ENCODE measurements at places on chromosomes 6 and 20.

DNA sequence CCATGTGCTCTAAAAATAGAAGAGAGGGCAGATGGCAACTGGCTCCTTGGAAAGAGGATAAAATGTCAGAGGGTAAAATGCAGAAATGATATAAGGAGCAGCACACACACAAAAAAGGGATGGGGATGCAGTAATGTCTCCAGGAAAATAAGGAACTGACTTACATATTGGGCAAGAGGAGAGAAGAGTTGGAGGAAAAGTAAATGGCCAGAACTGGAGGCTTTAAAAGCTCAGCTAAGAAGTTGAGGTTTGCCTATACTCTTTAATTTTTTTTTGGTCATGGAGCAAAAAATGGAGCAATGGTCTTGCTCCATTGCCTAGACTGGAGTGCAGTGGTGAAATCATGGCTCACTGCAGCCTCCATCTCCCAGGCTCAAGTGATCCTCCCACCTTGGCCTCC, 93.7 kb downstream of the SULF2 start:
- DNase-seq, result no peak

- no peak for DNase-seq
Measured at GRCh38 chr6:24662236-24662635, 4.5 kb downstream of the TDP2 start.

DNA sequence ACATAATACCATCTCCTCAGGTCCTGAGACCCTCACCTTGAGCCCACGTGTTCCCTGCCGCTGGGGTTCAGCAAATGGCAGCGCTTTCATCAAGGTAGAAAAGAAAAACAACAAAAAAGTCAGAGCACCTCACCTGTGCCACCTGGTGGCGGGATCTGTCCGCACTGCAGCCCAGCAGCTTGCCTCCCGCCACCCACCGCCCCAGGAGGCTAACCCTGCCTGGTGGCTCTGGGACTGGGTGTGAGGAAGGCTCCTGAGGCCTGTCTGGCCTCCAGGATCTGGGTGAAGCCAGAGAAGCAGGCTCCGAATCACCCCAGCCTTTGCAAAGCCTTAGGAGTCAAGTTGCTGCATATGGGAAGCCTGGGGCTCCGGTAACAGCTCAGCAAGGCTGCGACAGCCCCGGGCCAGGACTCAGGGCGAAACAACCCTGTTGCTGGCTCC, 270.8 kb downstream of the BMP7 start:
- DNase-seq, result no peak

DNA sequence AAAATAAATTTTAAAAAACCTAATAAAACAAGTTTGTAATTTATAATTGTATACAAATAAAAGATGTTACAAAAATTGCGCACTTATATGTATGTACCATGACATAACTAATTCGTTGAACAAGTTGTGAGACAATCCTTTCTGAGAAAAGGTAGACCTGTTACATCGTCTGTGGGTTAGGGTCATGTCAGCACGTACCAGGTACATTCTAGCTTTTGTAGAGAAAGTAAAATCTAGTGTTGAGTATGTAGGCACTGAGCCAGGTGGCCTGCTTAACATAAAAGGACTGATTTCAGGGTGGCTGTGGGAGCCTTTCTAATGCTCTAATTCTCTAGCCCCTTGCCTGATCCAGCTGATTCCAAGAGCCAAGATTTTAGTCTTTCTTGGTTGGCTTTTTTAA, 10.4 kb downstream of the RPL7L1 start:
- DNase-seq, result no peak

- DNase-seq, result no peak
Measured at GRCh38 chr6:105310371-105310770, 92.5 kb downstream of the PREP start.

DNA sequence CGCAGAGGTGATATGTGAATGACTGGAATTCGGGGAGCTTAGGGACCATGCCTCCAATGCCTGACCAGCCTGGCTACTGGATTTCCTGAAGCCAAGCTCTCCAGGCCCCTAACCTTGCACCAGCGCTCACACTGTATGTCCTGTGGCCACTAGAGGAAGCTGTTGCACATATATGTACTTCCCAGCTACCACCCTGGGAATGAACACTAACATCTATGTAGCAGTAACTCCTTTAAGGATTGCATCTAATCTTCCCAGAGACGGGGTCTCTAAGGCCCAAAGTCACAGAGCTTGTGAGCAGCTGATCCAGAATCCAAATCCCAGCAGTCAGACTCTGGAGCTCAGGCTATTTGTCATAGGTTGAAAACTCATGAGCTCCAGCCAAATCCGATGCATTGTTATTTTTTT, 20.4 kb upstream of the BPIFB1 start:
- no peak for DNase-seq

DNA sequence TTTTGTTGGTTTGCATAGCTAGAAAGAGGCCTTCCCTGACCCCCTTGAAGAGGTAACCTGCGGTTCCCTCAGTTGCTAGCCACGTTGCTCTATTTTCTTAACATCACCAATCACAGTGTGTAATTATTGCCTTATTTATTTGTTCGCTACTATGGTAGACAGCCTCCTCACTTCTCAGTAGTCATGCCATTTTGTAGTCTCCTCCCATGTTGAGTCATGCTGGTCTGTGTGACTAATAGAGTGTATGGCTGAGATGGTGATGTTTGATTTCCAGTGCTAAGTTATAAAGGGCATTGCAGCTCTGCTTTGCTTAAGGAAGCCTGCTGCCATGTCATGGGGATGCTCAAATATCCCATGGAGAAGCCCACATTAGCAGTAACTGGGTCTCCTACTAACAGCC, 236.6 kb upstream of the CHD6 start:
- DNase-seq, result no peak

- DNase-seq, result no peak
Measured at GRCh38 chr6:109009962-109010704, 84.5 kb downstream of the SESN1 start.

GRCh38 chr20:58310291-58310782, 822 bp downstream of the RAB22A start:
- DNase-seq, result no peak

DNA sequence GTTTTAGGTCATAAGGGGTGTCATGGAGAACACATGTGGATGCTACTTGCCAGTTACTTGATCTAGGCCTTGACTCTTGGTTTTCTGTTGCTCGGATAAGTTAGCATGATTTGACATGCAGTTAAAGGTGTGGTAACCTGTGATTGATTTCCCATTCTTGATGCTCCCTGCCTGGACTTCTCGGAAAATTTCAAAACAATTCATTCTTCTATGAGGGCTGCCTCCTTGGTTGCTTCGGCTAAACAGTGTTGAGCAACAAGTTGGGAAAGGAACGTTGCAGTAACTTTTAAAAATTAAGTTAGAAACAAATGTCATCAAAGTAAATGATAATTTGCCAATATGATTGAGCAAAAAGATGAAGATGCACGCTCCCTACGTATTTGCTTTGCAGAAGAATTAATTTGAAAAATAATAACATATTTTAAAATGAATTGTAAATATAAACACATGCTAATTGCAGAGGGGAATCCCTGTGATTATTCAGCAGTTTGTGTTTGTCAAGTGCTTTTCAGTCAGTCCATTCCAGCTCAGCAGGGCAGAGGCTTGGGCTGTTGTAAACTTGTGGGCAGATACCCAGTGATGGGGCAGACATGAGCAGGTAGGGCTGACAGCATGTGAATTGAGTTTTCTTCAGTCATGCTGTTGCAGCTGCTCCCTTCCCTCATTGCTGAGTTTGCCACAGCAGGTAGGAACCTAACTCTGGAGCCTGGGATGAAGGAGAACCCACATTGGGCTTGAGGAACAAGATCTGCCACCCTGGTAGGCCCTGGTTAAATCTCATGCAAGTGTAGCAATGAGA, 110.2 kb downstream of the ESR1 start:
- DNase-seq, result no peak

GRCh38 chr6:142947714-142948480, 2.9 kb upstream of the HIVEP2 start:
- no peak for DNase-seq

DNA sequence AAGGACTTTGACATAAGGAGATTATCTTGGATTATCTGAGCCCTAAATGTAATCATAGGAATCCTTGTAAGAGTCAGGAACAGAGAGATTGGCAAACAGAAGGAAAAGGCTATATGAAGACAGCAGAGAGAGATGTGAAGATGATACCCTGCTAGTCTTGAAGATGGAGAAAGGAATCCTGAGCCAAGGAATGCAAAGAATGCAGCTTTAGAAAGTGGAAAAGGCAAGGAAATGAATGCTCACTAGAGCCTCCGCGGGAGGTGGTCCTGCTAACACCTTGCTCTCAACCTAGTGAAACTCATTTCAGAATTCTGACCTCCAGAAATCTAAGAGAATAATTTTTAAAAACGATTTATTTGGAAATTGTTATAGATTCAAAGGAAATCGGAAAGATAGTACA, 117.1 kb downstream of the TBXT start:
- DNase-seq, result no peak
